ENCODE measurements at places on chromosomes 11 and 22.
A peak's percentile ranks its signal among the peaks of the same experiment; 100 is the strongest.

DNA sequence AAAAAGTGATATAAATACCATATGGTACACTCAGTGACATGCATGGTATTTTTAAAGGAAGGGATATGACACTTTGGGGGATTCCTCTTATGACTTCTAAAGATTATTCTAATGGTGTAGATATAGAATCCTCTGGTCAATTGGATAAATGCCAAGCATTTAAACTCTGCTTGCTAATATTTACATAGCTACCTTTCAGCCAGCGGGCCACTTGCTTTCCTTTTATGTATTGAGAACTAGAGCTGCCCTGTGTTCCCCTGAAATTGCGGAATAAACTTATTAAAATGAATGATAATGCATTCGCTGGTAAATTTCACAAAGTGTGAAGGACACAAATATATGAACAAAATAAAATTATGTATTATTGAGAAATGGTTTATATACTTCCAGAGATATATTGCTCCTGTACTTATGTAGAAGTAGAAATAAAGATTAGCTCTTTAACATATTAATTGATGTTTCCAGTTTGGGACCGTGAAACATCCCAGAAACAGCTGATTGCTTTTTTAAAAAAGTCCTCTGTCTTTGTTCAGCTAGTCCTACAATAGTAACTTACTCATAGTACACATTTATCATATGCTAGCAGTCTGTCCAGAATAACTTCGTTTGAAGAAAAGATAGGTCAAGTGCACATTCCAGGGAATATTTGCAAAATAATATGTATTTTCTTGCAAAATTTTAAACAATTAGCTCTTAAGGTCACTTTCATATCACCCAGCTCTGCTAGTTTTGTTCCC lies 40.1 kb upstream of the CARD18 start:
- no peak for ATAC-seq

- no peak for ATAC-seq
These were observed 264.7 kb upstream of the CCDC179 start for GRCh38 chr11:23124996-23125395.

GRCh38 chr22:35218079-35218478 lies 39.2 kb upstream of the HMGXB4 start:
- ATAC-seq = no peak

DNA sequence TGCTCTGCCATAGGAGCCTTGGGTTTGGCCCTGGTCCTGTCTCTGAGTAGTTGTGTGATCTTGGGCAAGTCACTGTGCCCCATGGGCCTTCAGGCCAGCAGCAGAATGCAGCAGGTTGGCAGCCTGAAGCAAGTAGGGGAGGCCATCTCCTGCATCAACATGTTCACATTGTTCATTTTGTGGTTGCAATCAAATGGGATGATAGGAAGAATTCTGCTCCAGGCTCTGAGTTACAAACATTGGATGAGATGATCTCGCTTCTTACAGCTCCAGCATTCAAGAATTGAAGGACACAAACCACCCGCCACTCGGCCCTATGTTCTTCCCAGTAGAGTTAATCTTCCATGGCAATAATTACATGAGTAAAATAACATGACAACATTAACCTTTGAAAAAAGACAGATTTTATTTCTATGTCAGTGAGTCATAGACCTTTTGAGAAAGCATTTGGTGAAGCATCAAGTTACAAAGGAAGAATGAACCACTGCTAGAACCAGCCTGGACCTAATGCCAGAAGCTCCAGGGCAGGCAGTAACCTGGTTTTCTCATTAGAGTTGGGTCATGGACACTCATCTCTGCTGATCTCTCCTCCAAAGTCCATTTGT lies 308.3 kb upstream of the NCAM1 start:
- no peak for ATAC-seq

DNA sequence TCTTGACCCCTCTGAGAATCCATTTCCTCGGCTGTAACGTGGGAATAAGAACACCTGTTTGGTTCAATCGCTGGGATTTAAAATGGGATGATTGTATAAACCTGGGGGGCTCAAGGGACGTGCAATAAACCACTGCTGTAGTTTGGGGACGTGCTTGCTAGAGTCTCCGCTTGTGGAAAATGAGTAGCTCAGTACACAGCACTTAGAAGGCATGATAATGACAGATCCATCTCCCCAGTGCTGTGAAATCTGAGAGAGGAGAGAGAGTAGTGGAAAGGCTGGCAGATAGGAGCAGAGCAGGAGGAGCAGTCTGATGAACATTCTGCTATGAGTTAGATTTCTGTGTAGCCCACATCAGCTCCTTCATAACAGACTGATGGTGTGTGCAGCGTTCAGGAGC lies 256.5 kb downstream of the MN1 start:
- no peak for ATAC-seq

DNA sequence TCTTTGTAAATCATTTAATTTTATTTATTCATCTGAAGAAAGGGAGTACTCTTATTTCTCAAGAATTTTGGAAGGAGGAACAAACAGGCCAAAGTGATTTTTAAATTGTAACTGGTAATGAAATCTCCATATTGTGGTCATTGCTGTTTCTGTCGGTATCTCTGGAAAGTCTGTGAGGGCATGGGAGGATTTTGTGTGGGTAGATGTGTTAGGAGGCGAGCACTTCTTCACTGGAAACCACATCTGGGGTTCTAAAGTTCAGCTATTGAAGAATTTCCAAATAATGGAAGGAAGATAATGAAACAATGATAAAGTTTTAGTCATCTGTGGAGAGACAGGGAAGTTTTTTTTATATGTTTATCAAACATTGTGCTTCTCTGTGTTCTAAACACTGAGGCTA lies 6.6 kb downstream of the TRIM34 start:
- ATAC-seq = no peak

DNA sequence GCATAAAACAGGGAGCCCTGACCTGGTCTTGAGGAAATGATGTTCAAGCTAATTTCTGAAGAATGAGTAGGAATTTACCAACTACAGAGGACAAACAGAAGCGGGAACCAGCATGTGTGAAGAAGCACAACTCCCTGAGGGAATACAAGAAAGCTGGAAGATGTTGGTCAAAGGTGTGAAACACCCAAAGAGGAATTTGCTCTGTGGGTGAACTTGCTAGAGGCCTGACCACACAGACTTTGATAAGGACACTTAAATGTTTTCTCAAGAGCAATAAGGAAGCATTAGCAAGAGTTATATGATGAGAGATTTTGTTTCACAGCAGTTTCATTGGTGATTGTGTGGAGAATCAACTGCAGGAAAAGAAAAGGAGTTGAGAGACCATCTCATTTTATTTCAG lies 17.6 kb downstream of the SLC5A12 start:
- no peak for ATAC-seq

DNA sequence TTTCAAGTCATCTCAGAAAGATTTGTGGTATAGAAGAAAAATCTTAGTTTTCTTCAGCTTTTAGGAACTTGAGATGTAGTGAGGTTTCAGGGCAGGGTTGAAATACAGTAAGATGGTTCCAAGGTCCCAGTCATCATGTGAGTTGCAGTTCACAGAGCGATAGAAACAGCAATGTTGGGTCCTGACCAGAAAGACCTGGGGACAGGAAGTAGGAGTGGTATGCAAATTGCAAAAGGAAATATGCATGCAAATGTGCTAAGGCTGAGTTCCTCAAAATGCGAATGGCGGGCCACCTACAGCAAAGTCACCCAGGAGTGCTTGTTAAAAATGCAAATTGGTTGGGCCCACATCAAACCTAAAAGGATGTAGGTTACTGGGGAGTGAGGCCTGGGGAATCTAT lies 1032.7 kb upstream of the TENM4 start:
- peak; percentile 76 for ATAC-seq

- ATAC-seq = no peak
These were observed 55.9 kb upstream of the BMAL1 start for GRCh38 chr11:13221722-13222121.

DNA sequence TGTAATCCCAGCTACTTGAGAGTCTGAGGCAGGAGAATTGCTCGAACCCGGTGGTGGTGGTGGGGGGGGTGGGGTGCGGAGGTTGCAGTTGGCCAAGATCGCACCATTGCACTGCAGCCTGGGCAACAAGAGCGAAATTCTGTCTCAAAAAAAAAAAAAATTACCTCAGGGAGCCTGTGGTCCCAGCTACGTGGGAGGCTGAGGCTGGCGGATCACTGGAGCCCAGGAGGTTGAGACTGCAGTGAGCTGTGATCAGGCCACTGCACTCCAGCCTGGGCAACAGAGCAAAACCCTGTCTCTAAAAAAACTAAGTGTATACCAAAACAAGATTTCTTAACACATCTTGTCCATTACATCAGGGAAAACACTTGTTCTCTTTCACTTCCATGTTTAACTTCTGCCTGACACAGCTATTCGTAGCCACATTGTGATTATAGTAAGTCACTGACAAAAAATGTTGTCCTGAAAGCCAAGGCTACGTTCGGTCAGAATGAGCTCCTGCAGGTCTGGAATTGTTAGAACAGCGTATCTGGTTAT lies 1.4 kb downstream of the TMEM80 start:
- peak; percentile 1 for ATAC-seq

GRCh38 chr11:112163875-112164685 lies at the start of gene IL18:
Gene IL18, minus strand, starts transcription at chr11:112164094. Its CDS starts 9,041 bp downstream, at chr11:112155053.
- ATAC-seq = no peak

GRCh38 chr11:2313051-2313951 lies 11.5 kb downstream of the TSPAN32 start:
- ATAC-seq = no peak

DNA sequence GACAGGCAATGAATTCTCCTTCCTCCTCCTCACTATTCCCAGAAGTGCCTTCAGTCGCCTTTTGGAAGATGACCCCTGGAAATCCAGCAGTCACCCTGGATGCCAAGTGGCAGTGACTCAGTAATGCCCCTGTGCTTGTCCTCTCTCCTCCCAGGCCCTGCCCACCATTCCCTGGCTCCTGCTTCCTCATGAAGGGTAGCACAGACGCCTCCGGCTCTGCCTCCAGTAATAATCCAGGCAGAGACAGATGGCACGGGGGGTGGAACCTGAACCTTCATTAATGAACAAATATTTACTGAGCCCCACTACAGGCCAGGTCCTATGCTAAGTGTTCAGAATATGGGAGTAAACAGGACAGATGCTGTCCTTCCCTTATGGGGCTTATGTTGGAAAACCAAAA lies 23.2 kb downstream of the SYT13 start:
- ATAC-seq = no peak

DNA sequence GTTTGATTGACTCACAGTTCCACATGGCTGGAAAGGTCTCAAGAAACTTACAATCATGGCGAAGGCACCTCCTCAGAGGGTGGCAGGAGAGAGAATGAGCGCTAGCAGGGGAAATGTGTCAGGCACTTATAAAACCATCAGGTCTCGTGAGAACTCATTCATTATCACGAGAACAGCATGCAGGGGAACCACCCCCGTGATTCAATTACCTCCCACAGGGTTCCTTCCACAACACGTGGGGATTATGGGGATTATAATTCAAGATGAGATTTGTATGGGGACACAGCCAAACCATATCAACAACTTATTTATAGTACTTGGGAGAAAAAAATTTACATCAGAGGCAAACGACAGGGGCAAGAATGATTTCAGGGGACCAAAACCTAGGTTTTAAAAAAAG lies 3.0 kb downstream of the ME3 start:
- no peak for ATAC-seq

DNA sequence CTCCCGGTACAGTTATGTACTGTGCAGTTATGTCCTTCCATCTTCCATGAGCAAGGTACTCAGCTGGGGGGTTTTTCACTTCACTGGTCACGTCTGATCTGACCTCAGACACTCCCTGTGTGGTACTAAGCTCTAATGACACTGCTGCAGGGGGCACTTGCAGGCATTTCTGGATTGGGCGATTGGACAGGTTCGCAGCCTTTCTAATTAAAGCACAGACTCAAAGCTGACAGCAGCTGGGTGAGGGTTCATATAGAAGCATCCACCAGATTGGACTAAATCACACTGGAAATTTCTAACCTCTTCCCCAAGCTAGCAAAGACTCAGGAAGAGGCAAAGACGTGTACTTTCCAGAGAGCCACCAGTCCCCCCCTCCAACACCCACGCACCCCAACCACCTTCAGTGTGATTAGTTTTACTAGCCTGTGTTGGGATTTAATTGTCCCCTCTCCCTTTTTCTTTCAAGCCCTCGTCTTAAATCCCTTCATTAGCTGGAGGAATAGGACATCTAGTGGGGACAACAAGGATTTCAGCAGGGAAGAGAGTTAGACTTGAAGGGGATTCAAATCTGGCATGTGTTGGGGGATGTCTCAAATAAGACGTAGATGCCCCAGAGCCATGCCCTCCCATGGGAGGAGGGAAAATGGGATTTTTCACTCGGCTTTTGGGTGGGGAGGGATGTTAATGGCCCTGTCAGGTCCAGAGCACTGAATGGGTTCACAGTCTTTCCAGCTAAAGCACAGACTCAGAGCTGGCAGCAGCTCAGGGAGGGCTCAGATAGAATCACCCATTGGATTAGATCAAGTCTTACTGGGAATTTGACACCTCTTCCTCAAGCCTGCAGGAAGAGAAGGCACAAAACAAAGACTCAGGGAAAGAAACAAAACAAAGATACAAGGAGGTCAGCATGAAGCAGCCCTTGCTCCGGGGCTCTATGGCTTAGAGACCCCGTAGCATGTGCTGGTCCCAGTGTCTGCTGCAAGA lies 10.9 kb downstream of the INS start:
- ATAC-seq = no peak

DNA sequence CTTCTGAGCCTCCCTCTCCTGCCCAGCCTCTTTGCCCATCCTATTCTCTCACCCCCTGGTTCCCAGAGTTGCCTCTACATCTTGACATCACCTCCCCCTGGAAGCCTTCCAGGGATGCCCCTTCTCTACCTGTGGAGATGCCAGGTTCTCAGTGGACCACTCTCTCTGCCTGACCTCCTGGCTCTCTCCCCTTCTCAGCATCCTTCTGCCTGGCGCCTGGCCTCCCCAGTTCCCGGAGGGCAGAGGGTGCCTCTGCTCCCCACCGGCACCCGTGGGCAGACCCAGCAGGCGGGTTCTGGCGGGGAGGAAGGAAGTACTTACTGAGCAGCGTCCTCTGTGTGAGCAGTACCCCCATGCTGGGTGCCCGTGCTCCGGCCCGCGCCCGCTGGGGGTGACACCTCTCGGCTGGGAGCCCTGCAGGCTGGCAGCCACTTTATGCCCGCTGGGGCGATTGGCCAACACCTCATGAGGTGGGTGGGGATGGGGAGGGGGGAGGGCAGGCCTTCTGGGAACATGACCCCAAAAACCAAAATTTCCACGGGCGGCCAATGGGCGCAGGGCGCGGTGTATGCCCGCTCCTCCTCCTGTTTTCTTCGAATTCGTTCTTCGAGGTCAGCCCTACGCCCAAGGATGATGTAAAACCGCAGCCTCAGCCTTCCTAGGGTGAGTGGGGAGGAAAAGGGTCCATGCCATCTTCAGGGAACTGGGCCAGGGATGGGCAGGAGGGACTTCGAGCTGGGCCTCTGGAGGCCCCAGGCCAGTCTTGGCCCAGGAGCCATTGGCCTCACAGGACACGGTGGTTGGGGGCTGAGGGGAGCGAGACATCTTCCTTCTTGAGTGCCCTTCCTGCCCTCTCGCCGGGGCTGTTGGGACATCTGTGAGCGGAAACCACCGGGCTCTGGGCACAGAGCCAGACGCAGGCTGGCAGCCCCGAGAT lies at the start of gene OSM:
TSS of gene OSM (minus strand) at position 407 of the 937 bp plus-strand sequence. CDS start at position 355, 52 bp downstream.
- ATAC-seq = peak; percentile 61

- ATAC-seq = no peak
These were observed 35.1 kb upstream of the TXNRD2 start for GRCh38 chr22:19976671-19977070.

Measured in stimulated activated memory B cell treated with anti-CD40 and anti-IgM and Interleukin-4, amounts not matched to agents 10 μg/mL and 1 μg/mL and 100 μg/mL, for 72 hours (primary cell).